ENCODE measurements at places on chromosomes 2 and 18.

DNA sequence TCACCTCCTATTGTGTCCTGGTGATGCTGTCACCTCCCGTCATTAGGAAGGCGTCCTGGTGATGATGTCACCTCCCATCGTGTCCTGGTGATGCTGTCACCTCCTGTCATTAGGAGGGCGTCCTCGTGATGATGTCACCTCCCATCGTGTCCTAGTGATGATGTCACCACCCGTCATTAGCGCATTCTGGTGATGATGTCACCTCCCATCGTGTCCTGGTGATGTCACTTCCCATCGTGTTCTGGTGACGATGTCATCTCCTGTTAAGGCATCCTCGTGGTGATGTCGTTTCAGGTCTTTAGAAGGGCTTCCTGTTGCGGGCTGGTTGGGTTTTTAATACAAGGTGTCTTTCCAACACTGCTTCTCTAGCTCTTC lies 40.7 kb downstream of the CTDP1 start:
- no peak for DNase-seq

DNA sequence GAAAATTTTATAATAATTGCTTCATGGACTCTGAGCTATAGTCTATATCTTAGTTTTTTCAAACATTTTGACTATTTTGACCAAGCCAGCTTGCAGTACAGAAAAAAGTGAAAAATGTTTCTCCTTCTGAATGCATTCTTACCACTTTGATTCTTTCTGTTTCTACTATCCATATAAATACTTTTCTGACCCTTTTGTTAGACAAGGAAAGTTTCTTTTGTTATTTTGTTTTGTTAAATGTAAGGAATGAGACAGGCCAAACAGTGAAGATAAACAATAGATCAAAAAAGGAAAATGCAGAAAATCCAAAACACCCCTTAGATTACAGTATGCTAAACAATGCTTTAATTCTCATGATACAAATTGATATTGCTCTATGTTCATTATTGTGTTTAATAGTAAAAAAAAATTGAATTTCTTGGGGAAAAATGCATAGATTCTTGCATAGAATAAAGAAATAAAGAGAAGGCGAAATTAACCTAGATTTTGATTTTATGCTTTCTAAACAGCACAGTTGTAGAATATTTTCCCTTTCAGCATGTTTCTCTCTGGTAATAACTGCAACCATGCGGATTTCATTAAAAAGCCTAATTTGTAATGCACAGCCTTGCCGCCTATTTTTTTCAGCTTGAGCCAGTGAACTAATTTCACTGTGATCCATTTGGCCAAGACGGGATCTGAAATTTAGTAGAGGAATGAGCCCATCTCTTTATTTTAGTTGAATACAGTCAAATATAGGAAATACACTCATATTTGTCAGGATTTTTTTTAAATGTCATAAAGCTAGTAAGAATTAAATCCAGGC lies 976 bp downstream of the TNFAIP6 start:
- no peak for DNase-seq

- DNase-seq = no peak
These were observed 94.4 kb upstream of the ASAP2 start for GRCh38 chr2:9112079-9112721.

DNA sequence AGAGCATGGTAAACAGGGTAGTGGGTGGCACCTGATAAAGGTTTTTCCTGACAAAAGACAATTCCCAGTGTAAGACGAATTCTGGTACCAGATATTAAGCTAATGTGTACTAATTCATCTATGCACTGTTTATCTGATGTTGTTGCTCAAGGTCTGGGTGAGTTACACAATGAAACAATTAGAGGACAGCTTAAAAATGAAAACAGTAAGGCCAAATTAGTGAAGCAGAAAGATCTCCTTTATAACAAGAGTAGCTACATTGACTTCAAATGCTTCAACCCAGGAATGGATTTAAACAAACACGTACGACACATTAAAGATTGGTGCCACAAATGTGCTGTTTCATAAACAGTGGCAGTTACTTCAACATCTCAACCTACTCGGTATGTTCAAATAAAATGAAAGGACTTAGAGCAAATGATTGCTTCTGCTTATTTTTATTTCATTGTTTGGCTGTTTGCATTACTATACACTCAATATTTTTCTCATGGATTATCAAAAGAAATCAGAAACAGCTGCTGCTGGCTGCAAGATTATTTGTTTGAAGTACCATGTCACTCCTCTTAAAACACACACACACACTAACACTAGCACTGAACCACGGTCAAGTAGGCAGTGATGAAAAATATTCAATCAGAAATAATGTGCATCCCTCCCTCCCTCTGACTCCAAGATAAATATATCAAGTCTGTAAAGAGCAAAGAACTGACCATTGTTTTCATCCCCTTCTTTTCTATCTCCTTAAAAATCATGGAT lies 94.4 kb upstream of the RND3 start:
- DNase-seq = no peak

DNA sequence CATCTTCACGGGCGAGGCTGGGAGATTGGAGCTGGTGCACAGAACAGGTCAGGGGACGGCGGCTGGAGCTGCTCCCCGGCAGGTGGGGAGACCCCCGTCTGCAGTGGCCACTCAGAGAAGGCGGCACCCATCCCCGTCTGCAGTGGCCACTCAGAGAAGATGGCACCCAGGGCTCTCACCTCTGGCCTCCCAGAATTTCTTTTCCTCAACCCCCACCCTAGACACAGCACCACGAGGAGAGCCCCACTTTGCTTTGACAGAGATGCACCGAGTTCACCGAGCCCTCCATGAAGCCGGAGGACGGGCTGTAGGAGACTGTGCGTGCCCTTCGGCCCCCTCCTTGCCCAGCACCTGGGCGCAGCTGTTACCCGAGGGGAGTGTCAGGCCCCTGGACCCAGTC lies 201.6 kb upstream of the SALL3 start:
- DNase-seq = no peak

DNA sequence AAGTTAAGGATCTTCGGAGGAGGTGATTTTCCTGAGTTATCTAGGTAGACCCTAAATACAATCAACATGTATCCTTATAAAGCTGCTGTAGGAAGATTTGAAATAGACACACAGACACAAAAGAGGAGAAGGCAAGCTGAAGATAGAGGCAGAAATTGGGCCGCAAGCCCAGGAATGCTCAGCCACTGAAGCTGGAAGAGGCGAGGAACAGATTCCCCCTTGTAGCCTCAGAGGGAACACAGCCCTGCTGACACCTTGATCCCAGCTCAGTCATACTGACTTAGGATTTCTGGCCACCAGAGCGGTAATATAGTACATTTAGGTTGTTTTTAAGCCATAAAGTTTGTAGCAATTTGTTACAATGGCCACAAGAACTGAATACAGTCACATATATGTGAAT lies 90.9 kb downstream of the ETAA1 start:
- no peak for DNase-seq

- no peak for DNase-seq
These were observed 171.8 kb upstream of the KLF7 start for GRCh38 chr2:207337234-207338219.

- no peak for DNase-seq
These were observed 862.3 kb upstream of the POU3F3 start for GRCh38 chr2:103991591-103991990.

DNA sequence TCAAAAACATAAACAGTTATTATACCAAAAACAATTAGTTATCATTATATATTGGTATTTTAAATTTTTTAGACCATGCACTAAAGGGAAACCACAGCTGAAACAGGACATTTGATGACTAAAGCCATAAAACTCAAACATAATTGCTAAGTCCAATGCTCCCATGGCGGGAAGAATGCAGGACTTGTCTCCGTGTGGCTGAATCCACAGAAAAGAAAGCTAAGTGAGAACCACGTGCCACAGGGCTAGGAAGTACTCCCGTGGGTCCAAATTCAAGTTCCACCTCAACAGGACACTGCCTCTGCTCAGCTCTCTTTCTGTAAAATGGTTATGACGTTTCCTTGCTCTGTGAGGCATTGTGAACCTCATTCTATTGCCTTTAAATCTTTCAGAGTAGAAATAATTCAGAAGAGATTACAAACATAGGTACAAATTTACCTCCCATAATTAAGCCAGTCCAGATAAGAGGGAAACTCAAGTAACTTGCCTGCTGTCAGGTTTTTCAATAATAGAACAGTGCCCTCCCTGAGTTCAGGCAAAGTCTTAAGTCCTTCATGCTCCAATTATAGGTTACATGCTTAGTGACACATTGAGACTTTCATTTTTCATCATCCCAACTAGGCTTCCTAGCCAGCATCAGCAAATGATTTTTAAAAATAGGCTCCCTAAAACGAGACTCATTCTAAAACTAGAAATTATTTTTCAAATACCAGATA lies 36.7 kb downstream of the FTCDNL1 start:
- DNase-seq = no peak

DNA sequence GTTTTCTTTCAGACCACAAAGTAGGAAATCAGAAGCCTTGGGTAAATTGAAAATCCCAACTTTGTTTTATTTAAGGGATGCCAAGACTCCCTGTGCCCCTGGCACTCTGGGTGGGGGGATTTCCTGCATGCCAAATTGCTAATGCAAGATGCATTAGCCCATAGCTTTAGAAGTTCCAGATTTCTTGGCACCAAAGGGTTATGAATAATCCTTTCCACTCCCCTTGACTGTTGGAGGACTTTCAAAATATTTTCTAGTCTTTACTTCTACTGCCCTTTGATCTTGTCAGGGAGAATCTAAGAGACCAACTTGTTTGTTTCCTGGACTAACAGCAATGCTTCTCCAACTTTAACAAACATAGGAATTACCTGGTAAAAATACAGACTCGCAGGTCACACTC lies 81.8 kb upstream of the TGIF1 start:
- DNase-seq = no peak

- DNase-seq = no peak
These were observed 40.7 kb upstream of the SP3 start for GRCh38 chr2:174005801-174006419.

GRCh38 chr18:37334631-37335408 lies 230.8 kb downstream of the CELF4 start:
- DNase-seq = no peak

- no peak for DNase-seq
These were observed 179.0 kb downstream of the DCC start for GRCh38 chr18:52519021-52519420.

DNA sequence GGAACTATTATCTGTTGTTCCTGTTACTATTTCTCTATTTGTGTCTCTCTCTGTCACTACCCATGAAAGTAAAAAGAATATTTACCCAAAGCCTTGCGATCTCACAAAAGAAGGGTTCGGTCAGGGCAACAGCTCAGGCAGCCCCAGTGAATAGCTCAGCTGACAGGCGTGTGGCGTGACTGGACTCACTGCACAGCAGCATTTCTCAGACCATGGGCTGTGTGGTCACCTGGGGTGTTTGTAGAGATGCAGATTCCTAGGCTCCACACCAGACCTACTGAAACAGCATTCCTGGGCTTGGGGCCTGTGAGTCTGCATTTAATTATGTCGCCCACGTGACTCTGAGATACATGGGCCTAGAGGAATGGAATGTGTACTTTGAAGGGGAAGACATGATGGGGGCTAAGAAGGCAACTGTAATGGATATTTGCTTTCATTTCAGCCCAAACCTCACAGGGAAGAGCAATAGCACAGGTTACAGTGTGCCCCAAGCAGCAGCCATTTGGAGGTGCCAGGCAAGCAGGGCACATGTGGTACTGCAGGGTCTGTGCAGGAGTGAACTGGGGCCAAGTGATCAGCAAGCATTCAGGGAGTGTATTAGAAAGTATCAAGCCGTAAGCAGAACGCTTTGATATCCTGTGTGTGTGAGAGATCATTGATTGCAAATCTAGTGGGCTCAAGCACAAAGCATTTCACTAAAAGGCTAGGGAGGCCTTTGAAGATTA lies 90.4 kb upstream of the RBMS1 start:
- peak; percentile 41 for DNase-seq

GRCh38 chr2:240820607-240821428 lies 799 bp upstream of the KIF1A start:
- DNase-seq = peak; percentile 47

- no peak for DNase-seq
These were observed 107.7 kb downstream of the INHBB start for GRCh38 chr2:120453635-120453998.

DNA sequence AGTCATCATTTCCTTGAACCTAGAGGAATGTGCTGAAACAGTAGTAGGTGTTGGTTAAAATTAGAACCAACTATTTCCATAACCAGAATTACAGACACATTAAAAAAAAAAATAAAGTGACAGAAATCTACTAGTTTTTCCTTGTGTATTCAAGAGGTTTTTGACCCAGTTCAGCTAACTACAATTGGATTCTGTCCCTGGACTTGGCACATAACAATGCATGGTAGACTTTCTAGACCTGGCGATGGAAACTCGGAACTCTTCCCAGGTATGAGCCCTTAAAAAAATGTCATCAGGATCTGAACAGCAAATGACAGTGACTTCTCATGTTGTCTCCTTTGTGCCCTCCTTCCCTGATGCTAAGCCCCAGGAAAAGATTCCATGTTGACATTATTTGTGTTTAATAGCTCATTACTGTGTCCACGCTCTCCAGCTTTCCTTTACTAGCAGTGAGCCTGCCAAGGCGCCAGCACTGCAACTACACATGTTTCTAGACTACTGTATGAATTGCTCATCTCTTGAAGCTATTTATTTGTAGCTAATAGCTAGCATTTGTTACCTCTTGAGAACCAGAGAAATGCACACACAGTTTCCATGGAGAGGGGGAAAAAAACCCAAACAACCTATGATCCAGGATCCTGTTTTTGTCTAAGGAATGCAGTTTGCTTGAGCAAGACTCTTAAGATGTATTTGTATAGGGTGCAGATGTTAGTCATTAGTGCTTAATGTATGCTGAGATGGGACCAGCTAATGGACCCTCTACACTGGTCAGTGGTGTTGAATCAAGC lies 148.5 kb downstream of the FMNL2 start:
- no peak for DNase-seq

DNA sequence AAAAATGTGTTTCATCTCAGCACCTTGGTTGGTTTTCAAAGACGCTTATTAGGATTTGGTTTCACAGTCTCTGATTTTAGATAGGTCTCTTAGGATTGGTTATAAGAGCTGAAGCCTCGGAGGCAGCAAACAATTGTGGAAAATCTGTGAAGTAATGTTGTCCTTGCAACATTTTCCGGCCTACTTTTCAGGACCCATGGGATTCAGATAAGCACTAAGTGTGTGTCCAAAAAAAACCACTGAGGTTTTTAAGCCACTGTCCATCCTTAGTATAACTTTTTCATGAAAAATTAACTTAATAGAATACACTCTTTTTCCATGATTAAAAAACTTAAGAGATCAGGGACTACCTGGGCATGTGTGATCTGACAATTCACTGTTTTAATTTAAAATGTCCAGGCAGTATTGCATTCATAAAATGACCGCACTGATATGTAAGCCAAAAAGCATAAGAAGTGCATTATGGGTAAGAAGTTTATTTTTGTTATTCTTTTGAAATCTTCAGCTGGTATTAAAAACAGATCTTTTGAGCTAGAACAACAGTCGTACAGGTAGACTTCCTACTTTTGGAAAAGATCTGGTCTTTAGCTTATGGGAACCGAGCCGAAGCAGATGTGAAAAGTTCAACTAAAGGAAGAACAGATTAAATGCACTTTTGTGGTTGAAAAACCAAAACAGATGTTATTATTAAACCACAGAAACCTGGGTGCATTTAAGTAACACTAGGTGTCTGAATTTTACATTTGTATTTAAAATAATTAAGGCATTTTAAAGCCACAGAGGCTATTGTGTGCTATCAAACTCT lies 479.4 kb upstream of the ZEB2 start:
- DNase-seq = no peak

GRCh38 chr18:1564793-1565192 lies 660.1 kb downstream of the ADCYAP1 start:
- no peak for DNase-seq

Measured in Right ventricle myocardium inferior (tissue), 1 donor.